ENCODE measurements at places on chromosomes 13 and 19.

- peak; percentile 46 for DNase-seq
Measured at GRCh38 chr13:78602561-78603239, 652 bp downstream of the POU4F1 start.

GRCh38 chr19:13920940-13921747 is 15.1 kb downstream of the CC2D1A start:
- peak; percentile 45 for DNase-seq

DNA sequence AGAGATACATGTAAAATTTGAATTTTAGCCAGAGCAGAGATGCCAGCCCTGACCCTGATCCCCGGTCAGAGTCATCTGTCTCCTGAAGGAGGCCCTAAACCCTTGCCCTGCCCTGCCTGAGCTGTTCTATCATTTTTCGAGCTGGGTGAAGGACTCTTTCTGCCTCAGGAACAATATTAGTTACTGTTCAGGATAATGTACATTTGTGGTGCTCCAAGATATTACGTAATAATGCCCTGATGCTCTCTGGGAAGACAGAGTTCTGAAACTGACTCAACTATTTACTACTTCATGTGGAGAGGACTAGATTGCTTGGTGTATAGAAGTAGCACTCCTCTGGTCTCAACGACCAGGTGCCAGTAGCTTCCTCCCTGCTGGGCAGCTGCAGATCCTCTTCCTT is 37.9 kb upstream of the UBL3 start:
- DNase-seq: no peak

- peak; percentile 75 for DNase-seq
Measured at GRCh38 chr19:44903602-44904425, 1.8 kb upstream of the APOE start.

GRCh38 chr19:18449552-18449951 is 11.6 kb upstream of the ISYNA1 start:
- no peak for DNase-seq

DNA sequence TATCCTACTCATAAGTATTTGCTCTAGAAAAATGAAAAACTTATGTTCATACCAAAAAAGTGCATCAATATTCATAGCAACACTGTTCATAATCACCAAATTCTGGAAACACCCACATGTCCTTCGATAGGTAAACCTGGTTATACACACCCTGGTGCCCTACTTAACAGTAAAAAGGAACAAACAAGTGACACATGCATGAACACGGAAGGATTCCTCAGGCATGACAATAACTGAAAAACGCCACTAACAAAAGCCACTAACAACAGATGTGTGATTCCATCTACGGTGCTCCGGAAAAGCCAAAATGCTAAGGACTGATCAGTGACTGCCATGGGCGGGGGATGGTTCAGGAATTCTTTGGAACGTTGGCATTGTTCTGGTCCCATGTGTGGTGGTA is 65.5 kb downstream of the STK24 start:
- no peak for DNase-seq

DNA sequence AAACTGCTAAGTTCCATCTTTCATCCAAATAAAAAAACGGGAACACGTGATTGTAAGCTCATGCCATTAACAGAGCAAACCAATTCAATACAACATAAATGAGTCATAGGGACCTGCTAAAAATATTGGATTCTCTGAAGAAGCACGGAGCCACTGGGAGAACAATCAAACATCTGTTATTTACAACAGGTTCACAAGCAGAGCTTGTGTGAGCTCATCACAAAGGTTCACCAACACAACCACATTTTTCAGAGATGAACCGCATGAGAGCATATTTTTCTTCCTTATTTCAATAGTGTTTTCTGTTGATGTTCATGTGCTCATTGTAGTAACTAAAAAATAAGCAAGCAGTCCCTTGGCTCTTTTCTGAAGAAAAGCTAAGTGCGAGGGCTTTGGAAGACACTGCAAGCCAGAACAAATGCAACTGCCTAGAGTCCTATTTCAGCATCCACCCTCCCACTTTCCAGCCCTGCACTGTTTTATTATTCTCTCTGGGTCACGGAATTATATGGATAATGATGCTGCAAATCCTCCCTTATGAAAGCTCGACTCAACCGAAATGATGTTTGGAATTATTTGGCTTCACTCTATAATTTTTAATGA is 545.8 kb downstream of the LIG4 start:
- DNase-seq: no peak

DNA sequence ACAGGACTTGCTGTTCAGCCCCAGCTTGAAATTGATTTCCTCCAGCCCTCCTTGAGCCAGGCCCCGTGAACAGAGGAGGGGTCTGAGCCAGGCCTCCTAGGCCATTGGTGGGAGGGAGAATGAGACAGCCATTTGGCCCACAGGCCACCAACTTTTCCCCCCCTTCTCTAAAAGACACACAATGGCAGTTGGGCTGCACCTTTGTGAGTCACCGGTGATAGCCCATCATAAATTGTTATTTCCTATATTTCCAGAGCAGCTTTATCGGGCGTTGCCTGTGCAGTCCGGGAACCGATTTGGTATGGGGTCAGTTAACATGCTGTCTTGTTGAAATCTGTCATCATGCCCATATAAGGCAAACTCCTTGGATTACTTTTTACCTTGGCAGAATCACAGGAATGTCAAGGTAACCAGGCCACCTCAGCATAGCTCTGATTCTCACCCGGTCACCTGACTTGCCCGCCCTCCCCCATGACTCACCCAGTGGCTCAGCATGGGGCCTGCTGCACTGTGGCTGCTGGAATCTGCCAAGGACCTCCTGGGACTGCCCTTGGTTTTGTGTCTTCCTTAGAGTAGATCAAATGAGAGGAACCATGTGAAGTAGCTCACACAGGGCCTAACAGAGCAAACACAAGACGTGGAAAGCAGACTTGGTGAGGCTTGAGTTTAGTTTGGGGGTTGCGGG is 36.1 kb downstream of the ACTN4 start:
- DNase-seq: peak; percentile 73

GRCh38 chr19:33906578-33907335 is 110.1 kb downstream of the KCTD15 start:
- DNase-seq: no peak

- DNase-seq: no peak
Measured at GRCh38 chr13:47463726-47464125, 537.3 kb downstream of the SUCLA2 start.

Measured in inflammatory macrophage (primary cell).